ENCODE measurements at places on chromosomes 13 and 19.

DNA sequence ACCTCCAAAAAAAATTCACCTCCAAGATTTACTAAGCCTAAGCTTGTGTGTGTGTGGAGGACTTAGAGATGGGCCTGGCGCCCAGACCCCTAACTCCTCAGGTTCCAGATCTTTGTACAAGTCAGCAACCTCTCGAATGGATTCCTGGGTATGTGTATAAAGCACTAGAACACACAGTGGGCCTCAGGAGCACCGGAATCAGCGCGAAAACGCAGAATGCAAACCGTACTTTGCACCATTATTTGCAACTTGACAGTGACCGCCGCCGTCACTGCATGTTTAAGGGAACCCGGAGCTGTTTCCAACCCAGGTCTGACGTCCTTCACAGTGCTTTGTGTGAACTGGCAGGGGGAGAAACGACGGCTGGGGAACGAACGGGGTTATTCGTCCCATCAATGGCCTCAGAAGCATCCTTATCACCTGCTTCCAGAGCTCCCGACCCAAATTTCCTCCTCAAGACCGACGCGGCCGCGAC is 688 bp downstream of the ZNF606 start:
- DNase-seq = no peak

- DNase-seq = no peak
Observed at GRCh38 chr19:38661996-38662395, 14.5 kb downstream of the ACTN4 start.

DNA sequence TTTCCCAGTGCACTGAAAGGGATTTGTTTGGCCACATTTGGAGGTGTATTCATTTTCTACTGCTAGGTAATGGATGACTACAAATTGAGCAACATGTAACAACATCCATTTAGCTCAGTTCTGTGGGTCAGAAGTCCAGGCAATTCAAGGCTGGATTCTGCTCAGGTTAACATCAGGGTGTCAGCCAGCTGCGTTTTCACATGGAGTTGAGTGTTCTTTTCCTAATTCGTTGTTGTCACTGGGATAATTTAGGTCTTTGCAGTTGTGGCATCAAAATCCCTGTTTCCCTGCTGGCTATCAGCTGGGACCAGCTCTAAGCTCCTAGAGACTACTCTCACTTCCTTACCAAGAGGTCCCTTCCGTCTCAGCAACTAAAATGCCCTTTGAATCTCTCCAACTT is 25.4 kb downstream of the MIR17HG start:
- DNase-seq = no peak

DNA sequence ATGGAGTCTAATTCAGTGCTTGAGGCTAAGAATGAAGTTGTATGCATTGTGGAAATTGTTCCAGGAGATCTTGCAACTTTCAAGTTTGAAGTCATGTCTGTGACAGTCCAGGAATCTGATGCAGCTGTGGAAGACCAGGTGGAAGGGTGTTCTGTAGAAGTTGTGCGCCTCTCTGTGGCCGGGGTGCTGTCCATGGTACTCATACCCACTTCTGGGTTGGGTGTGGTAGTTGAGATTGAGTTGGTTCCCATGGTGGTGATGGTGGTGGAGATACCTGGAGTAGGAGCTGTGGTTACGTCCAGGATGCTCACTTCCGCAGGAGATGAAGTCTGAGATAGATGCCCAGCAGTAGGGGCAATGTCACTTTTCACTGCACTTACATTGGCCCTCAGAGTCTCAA is 44.3 kb downstream of the MUC16 start:
- no peak for DNase-seq

DNA sequence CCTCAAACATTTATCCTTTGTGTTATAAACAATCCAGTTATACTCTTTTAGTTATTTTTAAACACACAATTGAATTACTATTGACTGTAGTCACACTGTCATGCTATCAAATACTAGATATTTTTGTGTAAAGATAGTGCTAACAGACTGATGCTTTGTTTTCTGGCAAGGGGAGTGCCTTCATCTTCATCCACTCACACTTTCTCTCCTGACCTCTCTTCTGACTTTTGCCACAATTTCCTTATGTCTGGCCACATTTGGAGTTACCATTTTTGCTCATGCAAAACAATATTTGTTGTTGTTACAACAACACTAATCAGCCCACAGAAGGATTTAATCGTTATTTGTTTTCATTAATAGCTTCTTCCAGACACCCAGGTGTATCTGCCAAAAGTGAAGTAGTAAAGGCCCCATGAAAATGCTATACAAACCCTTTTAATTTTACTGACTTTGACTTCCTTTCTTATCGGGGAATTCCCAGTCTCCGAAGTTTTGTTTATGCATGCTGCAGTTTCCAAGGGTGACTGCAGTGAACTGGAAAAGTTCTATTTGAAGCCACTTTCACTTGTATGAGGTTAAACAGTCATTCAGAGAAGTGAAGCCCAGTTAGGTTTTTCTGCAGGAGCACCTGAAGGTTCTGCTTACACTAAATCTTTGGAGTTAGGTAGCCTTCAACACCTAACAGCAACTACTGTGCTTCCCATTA is 66.1 kb upstream of the FRY start:
- no peak for DNase-seq

DNA sequence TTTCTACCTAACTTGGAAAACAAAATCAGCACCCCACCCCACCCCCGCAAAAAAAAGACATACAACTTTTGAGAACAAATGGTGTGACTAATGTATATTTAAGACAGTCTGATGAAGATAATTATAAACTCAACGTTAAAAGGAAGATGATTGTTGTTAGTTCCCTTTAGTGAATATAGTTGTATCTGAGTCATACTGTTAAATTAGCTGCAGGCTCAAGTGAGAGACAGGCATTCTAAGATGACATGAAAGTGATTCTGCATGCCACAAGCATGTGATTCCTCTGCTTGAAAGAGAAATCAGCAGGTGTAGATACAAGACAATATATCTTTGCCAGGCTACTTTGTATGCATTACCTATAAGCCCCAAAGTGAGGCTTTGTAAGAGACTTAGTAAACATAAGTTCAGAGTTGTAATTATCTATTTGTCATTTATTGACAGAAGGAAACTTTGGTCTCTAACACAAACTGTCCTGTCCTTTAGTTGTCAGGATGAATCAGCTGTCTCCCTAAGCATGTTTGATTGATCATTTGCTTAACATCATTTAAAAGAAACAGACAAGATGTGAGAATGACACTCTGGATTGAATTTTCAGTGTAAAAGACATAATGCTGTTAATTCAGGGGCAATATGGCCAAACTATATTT is 319.4 kb upstream of the HTR2A start:
- DNase-seq = no peak

DNA sequence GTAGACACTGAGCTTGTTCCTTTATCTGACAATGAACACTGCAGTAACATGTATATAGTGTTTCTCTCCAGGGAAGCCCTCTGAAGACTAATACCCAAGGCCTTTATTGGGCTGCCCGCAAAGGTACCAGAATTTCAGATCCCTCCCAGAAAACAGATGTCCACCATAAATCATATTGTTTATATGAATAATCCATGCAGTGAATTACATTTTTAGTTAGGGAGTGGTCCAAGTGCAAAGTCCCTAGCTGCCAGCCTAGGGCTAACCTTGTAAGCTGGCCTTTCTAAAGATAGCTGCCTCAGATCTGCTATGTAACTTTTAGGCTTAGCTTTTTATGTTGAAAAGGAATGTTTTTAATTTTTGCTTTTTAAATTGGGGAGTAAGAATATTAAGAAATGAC is 44.7 kb downstream of the TDRD3 start:
- no peak for DNase-seq

DNA sequence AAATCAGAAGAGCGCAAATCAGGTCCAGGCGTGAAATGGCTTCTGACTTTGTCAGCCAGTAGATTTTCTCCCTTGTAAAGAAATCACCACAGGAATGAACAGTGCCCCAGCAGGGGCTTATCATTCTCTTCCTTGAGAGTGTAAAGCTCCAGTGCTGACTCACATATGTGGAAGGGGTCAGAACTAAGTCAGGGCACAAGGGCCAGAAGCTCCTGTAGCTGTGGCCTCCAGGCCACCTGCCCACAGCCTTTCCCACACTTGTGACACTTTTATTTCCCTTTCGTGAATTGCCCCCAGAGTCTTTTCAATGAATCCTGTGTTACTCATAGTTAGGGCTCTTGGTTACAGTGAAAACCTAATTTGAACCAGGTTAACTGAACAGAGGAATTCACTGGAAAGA is 99.6 kb downstream of the SUCLA2 start:
- DNase-seq = no peak

DNA sequence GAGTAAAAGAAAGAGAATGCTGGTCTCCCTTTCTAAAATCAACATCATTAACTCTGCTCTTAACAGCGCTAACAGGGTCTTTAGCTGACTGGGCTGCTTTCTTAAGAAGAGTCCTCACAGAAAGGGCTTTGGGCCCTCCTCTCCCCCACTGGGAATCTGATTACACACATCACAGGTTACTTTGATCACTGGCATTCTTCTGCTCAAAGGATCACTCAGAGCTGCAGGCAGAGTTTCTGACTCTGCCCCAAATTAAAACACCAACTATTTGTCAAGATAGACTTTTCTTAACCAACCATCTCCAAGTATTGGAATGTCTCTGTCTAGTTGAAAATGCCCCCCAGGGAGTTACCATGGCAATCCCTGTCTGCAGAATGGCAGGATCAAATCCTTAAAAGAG is 31.1 kb upstream of the SIAH3 start:
- DNase-seq = no peak

- no peak for DNase-seq
Observed at GRCh38 chr19:30806311-30806710, 434.1 kb downstream of the ZNF536 start.

DNA sequence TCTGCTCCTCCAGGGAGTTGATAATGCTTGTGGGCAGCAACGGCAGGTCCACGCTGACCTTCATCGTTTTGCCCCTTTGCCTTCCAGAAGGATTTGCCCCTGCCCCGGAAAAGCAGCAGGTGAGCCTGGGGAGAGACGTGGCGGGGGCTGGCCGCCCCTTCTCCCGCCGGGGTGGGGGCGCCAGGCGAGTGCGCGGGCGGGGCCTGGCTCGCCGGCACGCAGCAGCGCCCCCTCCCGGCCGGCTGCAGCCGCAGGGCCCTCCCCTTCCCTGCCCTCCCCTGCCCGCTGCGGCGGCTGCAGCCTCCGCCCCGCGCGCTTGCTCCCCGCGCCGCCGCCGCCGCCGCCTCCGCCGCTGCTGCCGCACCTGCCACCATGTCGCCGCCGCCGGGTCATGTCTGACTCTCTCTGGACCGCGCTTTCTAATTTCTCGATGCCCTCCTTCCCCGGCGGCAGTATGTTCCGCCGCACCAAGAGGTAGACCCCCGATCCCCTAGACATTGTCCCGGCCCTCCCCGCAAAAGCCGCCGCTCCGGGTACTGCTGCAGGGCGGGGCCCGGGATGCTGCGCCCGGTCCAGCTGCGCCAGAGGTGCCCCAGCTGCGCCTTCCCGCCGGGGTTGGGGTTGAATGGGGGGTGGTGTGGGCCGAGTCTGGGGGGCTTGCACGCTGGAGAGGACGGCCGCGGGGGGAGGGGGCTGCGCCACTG is at the start of gene MAST1:
MAST1 (plus strand) TSS at position 334 of the 704 bp plus-strand sequence; CDS start at position 392, 58 bp downstream.
- no peak for DNase-seq

- no peak for DNase-seq
Observed at GRCh38 chr13:69580255-69580654, 527.4 kb upstream of the ATXN8OS start.

GRCh38 chr13:61286148-61286745 is 129.4 kb downstream of the PCDH20 start:
- no peak for DNase-seq

DNA sequence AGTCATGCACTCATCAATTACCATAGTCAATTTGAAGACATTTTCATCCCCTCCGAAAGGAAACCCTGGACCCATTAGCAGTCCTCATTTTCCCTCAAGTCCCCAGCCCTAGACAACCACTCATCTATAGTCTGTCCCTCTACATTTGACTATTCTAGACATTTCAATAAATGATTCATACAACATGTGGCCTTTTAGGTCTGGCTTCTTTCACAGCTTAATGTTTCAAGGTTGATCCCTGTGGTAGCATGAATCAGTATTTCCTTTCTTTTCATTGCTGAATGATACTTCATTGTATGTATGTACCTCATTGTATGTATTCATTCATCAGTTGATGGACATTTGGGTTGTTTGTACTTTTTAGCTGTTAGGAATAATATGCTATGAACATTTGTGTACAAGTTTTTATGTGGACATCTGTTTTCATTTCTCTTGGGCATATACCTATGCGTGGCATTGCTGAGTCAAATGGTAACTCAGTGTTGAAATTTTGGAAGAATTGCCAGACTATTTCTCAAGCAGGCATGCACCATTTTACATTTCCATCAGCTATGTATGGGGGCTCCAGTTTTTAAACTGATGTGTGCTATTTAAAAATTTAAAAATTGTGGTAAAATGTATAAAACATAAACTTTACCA is 18.4 kb downstream of the SPATA13 start:
- DNase-seq = no peak

Data from stimulated activated CD4-positive, alpha-beta T cell treated with anti-CD3 and anti-CD28 coated beads, Interleukin-1b, Interleukin-23, amount 100 ng/mL, for 1 hour (primary cell).